ENCODE measurements at places on chromosomes 5 and 9. TPM values are rescaled to one million over a fixed set of nuclear protein-coding genes. Genes with fewer than 3 reads are reported as not detected.

The GLRA1 gene
- not detected for polyA plus RNA-seq

The PKD2L2 gene
- 0.11 TPM for polyA plus RNA-seq

GRCh38 chr9:124685217-124685616 lies 85.9 kb downstream of the NR6A1 start:
- peaks cover 3% of the 10 kb centered on the region for H3K4me1 ChIP-seq
- no peak overlapping the region for H3K27ac ChIP-seq
- no peak overlapping the region for H3K4me3 ChIP-seq
- H3K36me3 ChIP-seq, result peaks cover 17% of the 10 kb centered on the region
- no peaks in the 10 kb centered on the region for H3K27me3 ChIP-seq

GRCh38 chr9:18720691-18721090 lies 246.7 kb downstream of the ADAMTSL1 start:
- no peak overlapping the region for H3K27ac ChIP-seq
- peaks cover 3% of the 10 kb centered on the region for H3K36me3 ChIP-seq
- H3K4me3 ChIP-seq, result no peak overlapping the region
- no peaks in the 10 kb centered on the region for H3K27me3 ChIP-seq

DNA sequence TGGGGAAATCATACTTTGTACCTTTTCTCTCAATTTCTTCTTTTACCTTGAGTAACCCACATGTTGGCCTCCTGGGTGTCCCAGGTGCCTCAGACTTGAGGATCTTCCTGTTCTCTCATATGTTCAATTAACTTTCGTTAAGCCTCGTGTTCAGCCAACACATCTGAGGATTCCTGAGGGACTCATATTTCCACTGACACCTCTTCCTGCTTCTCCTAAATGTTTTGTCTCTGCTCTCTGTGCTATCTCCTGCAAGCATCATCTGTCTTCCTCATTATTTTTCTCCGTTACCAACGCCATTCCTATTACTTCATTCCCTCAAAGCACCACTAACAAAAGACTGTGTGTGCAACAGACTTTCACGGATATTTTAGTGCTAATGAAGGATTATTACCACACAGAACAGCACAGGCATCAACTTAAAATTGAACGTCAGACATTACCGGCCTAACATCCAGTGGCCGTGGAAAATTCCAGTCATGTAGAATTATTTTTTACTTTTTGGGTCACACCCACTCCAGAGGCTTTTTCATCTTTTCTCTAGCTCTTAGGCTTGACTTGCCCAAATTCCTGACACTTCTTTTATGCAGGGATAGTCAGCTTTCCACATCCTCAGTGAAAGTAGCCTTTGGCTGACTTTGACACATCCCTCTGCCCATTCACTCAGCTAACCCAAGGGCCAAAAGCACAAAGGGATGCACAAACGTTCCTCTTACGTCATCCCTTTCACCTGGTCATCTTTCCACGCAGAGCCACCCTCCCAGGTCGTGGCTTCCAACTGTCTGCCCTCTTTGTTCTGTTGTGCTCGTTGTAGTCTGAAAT lies 46.0 kb upstream of the OSMR start:
- DNase-seq, result no peak
- no peak overlapping the region for H3K27ac ChIP-seq
- H3K36me3 ChIP-seq, result no peaks in the 10 kb centered on the region

The FAM221B gene
- polyA plus RNA-seq, result not detected

DNA sequence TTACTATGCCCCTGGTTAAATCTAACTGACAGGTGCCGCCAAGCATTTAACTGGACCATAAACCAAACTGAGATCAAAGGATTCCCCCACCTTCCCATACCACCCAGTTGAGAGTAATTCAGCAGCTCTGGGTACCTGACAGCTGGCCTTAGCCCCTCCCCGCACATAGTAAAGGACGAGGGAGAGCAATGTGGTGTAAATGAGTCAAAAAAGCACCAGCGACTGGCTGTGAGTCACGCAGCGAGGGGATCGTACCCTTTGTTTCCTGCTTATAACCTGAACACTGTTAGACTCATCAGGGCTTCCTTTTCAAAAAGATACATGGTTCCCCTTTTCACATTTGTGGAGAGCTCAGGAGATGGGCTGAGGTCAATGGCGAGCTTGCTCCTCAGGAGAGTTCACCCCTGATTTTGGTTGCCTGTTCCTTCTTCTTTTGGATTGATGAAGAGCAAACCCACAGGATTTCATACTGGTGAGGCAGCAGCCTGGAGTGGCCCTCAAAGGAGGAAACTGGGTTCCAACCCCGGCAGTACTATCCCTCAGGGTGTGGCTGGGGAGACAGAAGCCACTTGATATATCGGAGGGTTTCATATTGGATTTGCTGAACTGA lies 71.5 kb downstream of the ANKRD33B start:
- no peak for DNase-seq
- peaks cover 12% of the 10 kb centered on the region for H3K4me1 ChIP-seq
- no peak overlapping the region for H3K27ac ChIP-seq
- H3K27me3 ChIP-seq, result no peaks in the 10 kb centered on the region
- no peak overlapping the region for H3K4me3 ChIP-seq

The NCBP1 gene
- polyA plus RNA-seq, result 15.6 TPM

GRCh38 chr5:90558344-90559192 lies at the start of gene ADGRV1:
Gene ADGRV1 (plus strand): TSS chr5:90558797. CDS start chr5:90558896, 99 bp downstream.
- no peak within 1 kb of the TSS for H3K27ac ChIP-seq
- DNase-seq, result peak; percentile 96
- H3K4me1 ChIP-seq, result no peaks in the 10 kb centered on the region
- H3K27me3 ChIP-seq, result peaks cover 37% of the 10 kb centered on the region

DNA sequence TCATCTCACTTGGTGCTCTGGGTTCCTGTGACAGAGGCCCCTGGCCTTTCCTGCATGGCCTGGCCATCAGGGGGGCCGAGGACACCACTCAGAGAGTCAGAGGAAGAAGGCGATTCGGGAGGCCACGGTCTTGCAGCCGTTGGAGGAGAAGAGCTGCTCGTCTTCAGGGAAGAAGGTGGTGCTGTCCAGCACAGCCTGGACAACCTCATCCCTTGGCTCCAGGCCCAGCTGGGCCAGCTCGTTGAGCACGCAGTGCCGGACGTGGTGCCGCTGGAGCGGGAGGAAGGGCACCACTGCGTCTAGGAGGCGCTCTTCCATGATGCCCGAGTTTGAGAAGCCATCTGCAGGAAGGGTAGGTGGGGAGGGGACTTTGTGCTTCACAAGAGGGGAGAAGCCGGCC lies 3.2 kb downstream of the TOR2A start:
- no peak for DNase-seq
- peaks cover 11% of the 10 kb centered on the region for H3K4me1 ChIP-seq
- H3K27me3 ChIP-seq, result no peaks in the 10 kb centered on the region

The ADAMTS2 gene
- 0.12 TPM for polyA plus RNA-seq

- DNase-seq, result no peak
- no peaks in the 10 kb centered on the region for H3K36me3 ChIP-seq
- no peaks in the 10 kb centered on the region for H3K27me3 ChIP-seq
- no peaks in the 10 kb centered on the region for H3K4me1 ChIP-seq
- no peak overlapping the region for H3K4me3 ChIP-seq
- no peak overlapping the region for H3K27ac ChIP-seq
Measured at GRCh38 chr5:116664988-116665387, 90.4 kb upstream of the SEMA6A start.

- DNase-seq, result no peak
- H3K36me3 ChIP-seq, result peaks cover 15% of the 10 kb centered on the region
- H3K4me1 ChIP-seq, result peaks cover 22% of the 10 kb centered on the region
Measured at GRCh38 chr9:112493393-112494137, 6.9 kb downstream of the KIAA1958 start.

DNA sequence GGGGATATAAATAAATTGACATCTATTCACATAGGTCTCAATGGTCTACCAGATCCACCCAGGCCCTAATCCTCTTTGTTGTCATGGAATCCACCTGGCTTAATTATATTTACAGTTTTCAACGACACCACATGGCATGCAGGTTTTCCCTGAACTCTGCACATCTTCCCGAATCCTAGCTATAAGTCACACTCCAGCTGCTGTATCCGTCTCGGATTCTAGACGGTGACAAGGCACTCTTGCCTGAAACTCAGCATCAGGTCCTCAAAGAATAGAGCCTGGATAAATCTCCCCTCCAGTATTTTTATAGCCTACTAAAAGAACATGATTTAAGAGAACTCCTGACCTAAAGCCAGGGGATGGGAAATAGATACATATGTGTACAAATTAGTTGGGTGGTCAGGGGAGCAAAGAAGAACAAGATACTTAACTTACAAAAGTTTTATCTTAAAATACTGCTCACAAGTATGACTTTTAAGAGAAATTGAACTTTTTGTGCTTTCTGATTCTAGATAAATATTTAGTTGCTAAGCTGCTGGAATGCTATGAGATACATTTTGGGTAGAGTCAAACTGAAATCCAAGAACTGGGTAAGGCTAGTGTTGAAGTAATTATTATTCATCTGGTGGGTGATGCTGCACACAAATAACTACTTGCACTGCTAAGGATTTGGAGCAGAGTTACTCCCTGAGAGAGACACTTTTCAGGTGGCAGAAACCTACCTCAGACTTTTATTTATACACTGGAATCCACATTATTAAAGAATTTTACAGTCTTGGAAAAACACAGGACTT lies 187.3 kb downstream of the EFNA5 start:
- H3K36me3 ChIP-seq, result no peaks in the 10 kb centered on the region
- H3K4me1 ChIP-seq, result peaks cover 9% of the 10 kb centered on the region

DNA sequence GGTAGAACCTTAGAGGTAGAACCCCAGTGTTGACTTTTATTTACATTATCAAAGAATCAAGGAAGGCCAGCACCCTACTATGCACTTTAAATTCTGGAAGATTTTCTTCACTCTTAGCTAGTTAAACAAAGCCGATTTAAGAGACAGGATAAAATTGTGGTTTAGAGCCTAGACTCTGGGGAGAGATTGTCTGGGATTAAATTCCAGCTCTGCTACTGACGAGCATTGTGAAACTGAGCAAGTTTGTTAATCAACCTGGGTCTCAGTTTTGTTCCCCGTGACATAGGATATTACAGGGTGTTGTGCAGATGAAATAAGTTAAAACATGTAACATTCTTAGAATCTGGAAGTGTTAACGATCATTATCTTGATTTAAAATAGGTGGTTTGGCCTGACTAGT lies 83.5 kb downstream of the FEM1C start:
- H3K27ac ChIP-seq, result peak overlapping the region; percentile 100
- H3K36me3 ChIP-seq, result no peaks in the 10 kb centered on the region
- H3K4me3 ChIP-seq, result 0 out of 2 replicates have a peak overlapping the region, but pooled peaks have one; percentile 3
- H3K27me3 ChIP-seq, result no peaks in the 10 kb centered on the region
- H3K4me1 ChIP-seq, result peaks cover 12% of the 10 kb centered on the region

DNA sequence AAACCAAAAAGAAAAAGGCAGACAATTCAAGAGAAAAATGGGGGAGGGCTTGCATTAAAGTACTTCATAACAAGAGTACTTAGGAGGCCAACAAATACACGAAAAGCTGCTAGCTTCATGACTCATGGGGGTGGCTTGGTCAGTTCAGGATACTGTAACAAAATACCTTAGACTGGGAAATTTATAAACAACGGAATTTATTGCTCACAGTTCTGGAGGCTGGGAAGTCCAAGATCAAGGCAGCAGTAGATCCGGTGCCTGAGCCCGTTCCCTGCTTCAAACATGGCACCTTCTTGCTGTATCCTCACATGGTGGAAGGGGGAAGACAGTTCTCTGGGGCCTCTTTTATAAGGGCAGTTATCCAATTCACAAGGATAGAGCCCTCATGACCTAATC lies 111.4 kb downstream of the C9orf50 start:
- H3K4me1 ChIP-seq, result no peaks in the 10 kb centered on the region
- H3K4me3 ChIP-seq, result no peak overlapping the region
- no peak overlapping the region for H3K27ac ChIP-seq

The NAA35 gene
- polyA plus RNA-seq, result 12.9 TPM

DNA sequence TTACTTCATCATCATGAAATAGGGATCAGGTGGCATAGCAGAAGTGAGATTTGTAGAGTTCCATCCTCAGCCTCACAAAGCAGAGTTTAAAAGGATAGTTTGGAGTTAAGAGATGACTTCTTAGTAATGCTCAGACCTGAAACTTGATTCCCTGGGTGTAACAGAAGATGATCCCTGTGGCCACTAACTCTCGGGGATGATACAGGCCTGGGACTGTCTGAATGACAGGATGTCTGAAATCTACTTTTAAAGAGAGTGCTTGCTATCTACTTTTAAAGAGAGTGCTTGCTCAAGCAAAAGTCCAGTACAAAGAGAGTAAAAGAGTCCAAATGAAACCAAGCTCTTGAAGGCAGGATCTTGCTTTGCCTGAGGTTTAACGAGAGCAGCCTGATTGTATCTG lies 14.6 kb downstream of the ADAMTS16 start:
- no peak overlapping the region for H3K4me3 ChIP-seq
- H3K36me3 ChIP-seq, result no peaks in the 10 kb centered on the region
